ENCODE measurements at places on chromosomes 7 and 10.

GRCh38 chr7:155660059-155660757 lies 15.7 kb downstream of the RBM33 start:
- no peak for DNase-seq

DNA sequence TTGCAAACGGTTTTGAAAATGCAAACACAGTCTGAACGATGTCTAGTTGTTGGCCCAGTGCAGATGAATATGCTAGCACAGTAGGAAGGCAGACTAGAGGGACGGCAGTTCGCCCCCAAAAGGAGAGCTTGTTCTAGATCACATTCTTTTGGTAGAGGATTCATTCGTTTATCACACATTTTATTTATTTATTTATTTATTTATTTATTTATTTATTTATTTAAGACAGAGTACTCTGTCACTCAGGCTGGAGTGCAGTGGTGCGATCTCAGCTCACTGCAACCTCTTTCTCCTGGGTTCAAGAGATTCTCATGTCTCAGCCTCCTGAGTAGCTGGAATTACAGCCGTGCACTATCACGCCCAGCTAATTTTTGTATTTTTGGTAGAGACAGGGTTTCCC lies 59.4 kb upstream of the ZPBP start:
- no peak for DNase-seq

DNA sequence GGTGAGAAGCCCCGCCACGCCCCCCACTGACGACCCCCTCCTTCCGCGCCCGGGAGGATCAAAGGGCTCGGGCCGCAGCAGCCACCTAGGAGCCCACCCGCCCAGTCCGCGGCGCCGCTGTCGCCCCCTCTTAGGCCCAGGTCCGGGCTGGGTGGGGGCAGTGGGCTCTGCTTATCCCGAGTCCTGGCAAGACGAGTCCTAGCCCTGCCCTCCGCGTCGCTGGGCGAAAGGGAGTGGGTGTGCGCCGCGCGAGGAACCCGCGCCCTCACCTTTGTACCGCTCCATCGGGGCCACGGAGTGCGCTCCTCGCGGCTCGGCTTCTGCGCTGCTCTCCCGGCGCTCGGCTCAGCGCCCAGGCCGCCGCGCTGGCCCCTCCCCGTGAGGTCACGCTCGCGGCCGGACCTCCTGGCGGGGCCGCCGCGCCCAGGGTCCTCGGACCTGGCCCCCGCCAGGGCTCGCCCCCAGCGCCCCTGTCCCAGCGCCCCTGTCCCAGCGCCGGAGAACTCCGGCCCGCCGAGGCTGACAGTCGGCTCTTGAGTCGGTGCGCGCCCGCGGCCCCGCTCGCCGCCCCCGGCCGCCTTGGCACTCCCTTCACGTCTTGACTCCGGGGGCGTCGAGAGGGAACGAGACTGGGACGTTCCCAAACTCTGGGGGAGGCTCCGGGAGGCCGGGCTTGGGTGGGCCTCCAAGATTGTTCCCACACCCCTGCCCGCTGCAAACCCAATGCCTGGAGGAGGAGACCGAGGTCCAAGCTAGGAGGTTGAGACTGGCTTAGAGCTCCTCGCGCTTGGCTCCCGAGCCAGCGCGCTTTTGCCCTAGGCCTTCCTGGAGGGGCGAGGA lies at the start of gene AFAP1L2:
TSS of gene AFAP1L2 (minus strand) at position 332 of the 840 bp plus-strand sequence. CDS start at position 285, 47 bp downstream.
- DNase-seq, result no peak

- DNase-seq, result no peak
Measured at GRCh38 chr10:25061125-25061524, 44.7 kb downstream of the THNSL1 start.

- no peak for DNase-seq
Measured at GRCh38 chr10:4494551-4494950, 331.5 kb upstream of the AKR1E2 start.

- DNase-seq, result peak; percentile 10
Measured at GRCh38 chr7:70006261-70006920, 408.1 kb downstream of the AUTS2 start.

DNA sequence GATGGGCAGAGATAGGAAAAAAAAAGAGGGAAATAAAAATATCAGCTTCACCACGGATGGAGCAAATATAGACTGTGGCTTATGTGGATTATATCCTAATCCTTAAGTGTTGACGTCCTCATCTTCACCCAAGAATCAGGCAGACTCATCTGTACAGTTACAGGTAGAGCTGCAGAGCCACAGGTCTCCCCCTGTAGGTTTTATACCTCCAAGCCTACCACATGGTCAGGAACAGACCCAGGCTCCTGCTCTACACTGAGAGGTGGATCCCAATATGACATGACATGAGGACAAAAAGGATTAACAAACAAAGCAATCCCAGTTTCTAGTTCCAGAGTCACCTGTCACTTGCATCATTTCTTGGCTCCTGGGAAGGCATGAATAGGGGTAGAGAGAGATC lies 400.8 kb downstream of the SEMA3D start:
- DNase-seq, result no peak

DNA sequence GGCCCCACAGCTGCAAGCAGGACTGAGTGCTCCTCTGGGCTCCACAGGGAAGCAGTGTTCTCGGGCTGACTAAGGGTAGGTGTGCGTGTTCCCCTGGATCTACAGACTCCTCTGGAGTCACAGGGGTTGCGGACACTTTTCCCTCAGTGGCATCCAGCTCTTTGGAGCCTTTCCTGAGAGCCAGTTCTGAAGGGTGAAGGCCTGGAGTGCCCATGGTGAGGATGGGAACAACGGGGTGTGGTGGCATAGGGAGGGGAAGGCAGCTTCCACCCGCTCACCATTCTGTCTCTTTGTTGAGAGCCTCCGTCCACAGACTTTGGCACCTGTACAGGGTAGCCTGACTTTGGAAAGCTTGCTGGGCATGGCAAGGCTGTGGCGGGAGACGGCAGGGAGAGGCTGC lies 104.1 kb upstream of the PCBD1 start:
- DNase-seq, result no peak

- DNase-seq, result peak; percentile 51
Measured at GRCh38 chr7:151060416-151061212, 1.2 kb downstream of the SLC4A2 start.

GRCh38 chr10:132554991-132555647 lies 17.5 kb downstream of the INPP5A start:
- no peak for DNase-seq

DNA sequence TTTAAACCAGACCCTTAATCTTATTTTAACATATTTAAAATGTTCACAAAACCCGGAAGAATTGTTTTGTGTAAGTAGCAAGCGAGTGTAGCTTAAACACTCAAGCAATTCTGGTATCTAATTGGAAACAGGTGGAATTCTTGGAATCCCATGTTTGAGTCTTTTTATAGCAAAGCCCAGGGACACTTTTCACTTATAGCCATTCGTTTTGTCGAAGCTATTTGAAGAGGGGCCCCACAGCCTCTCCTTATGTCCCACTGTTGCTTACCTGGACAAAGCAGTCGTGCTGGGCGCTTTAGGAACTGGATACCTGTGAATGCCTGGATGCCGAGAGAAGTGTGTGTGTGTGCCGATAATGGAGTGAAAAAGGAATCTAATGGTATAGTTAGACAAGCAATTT lies 3.3 kb downstream of the CUX1 start:
- DNase-seq, result peak; percentile 56

DNA sequence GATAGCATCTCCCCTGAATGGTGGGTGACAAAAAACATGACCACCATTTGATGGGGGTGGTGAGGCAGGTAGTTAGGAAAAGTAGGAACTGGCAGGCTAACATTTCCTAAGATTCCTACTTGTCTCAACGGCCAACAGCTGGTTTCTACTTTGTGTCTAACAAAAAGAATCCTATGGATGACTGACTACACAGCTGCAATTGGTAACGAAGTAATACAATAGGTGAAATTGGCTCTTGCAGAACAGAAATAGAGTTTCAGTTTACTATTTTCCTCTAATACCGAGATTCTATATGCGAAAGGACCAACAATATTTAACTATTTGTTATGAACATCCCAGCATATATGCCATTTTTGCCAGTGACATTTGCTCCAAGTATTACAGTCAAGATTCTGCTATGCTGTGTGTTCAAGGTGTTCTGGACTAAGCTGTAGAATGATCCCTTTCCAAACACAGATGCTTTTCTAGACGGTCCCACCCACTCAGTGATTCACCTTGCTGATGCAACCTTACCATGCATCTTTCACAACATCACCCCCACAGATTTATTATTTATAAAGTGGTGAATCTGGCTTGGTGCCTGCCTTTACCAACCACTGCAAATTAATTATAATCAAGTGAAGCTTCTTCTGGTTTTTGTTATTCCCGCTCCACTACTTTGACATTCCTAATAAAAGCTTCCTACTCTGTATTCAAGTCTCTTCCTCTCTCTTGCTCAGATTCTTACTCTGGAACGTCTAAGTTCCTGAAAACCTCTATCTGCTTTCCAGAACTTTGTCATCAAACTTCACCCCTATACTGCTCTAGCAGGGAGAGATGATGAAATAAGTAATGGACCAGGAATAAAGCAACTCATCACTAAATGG lies 16.8 kb downstream of the BBIP1 start:
- peak; percentile 54 for DNase-seq

DNA sequence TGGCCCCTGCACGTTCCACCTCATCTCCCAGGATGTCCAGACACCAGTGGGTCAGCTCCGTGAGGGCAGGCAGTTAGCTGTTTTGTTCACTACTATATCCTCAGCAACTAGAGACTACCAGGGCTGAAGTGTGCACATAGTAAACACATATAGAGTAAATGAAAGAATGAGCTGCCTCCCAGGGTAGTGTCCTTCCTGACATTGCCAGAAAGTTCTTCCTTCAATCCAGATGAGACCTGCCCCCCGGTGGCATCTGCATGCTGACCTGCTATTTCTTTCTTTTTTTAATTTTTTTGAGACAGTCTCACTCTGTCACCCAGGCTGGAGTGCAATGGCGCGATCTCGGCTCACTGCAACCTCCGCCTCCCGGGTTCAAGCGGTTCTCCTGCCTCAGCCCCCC lies 14.0 kb upstream of the ARPC1A start:
- no peak for DNase-seq

- no peak for DNase-seq
Measured at GRCh38 chr7:40765639-40766038, 630.8 kb downstream of the SUGCT start.
